Inflammatory macrophage treated with lipopolysaccharide for 1 hour (primary cell): ENCODE measurements at places on chromosomes 11 and 22.
A peak's percentile ranks its signal among the peaks of the same experiment; 100 is the strongest.

- no peak for DNase-seq
These were observed 34.5 kb downstream of the SPATA19 start for GRCh38 chr11:133810766-133811165.

DNA sequence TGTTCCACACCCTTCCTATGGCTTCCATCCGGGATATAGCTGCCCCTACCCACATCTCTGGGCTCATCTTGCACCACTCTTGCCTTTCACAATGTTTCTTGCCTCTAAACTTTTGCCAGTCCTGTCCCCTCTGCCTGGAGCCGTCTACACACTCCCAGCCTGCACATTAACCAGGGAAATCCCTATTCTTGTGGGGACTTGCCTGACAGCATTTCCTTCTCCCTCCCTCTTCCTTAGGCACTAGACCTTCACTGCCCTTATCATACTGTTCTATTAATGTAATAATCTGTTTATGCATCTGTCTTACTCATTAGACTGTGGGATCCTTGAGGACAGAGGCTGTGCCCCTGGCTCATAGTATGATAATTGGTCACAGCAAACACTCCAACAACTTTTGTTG lies 5.8 kb upstream of the TTC12 start:
- no peak for DNase-seq

DNA sequence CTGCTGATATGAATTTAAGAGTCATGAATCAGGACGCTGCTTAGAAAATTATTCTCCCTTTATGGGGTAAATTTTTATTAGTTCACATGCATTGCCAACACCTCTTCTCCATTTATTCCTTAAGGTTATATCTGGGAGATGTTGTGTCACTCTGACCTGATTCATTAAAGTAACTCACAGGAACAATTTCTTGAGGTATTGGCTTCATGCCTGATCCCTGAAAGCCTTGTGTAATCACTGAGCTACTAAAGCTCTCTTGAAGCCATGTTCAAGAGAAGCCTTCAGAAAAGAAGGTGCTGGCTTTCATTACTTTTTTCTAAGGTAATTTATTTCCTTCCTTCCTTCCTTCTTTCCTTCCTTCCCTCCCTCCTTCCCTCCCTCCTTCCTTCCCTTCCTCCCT lies 420.6 kb downstream of the RAB38 start:
- no peak for DNase-seq

DNA sequence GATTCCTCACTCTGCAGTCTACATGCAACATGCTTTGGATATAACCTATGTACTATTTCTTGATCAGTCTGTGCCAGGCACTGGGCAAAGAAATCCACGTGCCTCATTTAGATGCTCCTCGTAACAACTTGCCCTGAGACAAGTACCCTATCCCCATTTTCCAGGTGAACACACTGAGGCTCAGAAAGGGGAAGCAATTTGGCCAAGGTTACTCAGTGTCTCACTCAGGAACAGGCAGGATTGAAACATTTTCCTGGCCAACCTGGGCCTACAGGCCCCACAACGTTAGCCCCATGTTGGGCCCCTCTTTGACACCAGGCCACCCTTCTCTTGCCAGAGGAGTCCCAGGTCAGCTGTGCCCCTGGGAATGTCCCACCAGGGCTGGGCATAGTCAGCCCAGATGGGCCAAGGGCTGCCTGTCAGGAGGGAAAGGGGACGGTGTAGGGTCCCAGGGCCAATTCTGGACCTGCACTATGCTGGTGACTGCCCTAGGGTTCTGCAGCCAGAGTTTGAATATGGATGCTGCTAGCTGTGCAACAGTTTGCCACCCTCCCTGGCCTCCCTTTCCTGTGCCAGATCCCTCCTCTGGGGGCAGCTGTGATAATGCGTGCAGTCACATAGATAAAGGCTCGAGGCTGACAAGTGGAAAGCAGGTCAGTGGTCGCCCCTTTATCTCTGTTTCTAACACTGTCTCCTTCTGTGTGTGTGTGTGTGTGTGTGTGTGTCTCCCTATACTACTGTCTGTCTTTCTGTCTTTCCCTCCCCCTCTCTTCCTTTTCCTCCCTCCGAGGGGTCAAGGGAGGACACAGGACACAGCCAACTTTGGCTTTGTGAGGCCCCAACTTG lies 10.4 kb upstream of the EMID1 start:
- no peak for DNase-seq

GRCh38 chr11:7690648-7691047 lies 15.6 kb downstream of the OVCH2 start:
- DNase-seq, result peak; percentile 40

DNA sequence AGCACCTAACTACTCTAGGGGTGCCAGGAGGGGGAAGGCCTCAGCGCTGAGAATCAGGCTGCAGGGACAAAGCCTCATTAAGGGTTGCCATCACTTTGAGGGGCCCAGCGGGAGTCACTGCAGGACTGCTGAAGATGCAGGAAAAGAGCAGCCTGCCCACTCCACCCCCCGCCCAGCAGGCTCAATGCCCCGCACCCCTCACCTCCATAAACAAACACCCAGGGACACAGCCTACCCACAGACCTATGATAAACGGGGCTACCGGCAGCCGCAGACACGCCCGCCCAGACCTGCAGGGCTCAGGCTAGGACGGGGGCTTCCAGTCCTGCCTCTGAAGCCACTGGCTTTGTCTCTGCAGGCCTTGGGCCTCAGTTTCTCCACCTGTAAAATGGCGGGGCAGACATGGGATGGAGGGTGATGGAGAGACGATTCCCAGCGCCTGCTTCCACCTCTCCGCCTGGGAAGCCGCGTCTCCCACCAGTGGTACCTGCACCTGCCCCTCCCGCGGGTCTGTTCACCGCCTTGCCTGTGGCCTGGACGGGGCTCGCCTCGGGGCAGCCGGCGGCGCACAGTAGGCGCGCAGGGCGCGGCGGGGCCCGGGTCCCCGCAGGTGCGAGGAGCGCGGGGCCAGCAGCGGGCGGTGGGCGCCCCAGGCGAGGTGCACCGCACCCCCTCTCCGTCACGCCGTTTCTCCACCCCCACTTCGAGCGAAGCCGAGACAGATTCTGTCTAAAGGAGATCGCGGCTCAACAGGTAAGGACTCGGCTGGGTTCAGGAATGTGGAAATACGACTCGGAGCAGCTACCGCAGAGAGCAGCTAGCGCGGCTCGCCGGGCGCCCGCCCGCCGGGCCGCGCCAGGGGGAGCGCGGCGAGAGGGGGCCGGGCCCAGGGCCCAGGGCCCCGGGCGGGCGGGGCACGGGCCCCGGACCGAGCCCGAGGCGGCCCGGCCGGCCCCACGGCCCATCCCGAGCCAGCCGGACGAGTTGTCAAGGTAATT lies 1.5 kb downstream of the WNT7B start:
- no peak for DNase-seq

DNA sequence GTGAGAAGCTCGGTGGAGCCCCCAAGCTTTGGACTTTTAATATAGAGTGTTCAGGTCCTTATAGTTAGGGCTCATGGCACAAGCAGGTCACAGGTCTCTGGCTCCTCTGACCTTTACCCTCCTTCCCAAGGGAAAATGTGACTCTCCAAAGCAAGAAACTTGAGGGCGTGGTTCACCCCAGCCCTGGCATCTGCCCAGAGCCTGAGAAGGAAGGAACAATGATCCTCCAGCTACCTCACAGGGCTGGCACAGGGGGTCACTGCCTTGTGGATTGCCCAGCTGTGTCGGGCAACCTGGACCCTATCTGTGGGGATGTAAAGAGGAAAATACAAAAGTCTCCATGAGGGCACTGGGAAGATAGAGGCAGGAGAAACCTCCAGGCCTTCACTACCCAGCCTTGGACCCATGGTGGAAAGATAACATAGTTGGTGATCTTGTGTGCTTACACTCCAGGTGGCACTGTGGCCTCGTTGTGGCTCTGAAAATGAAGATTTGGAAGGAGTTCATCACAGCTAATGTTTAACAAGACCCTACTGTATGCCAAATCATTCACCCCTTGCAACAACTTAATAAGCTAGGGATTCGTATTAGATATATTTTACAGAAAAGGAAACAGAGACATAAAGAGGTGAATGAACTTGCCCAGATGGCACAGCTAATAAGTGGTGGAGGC lies 3.8 kb upstream of the ZNF195 start:
- no peak for DNase-seq

- no peak for DNase-seq
These were observed 9.6 kb upstream of the CDON start for GRCh38 chr11:126072141-126072741.

DNA sequence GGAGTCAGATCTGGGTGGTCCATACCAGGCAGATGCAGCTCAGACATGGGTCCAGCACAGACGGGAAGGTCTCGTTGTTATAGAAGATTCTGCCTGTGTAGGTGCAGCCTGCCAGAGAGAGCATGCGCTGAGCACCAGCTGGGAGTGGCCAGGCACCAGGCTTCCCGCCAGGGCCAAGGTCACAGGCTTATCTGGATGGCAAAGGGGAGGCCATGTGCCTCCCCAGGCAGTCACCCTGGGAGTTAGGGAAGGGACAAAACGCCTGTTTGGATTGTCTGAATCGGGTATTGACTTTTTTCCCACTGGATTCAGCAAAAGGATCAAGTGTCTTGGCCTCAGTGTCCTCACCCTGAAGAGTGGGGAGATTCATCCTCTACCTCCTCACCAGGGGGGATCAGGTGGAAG lies 26.5 kb downstream of the PGA5 start:
- DNase-seq, result no peak
